Activated CD8-positive, alpha-beta memory T cell treated with anti-CD3 and anti-CD28 coated beads for 1 hour (primary cell): ENCODE measurements at places on chromosomes 7 and 10.

DNA sequence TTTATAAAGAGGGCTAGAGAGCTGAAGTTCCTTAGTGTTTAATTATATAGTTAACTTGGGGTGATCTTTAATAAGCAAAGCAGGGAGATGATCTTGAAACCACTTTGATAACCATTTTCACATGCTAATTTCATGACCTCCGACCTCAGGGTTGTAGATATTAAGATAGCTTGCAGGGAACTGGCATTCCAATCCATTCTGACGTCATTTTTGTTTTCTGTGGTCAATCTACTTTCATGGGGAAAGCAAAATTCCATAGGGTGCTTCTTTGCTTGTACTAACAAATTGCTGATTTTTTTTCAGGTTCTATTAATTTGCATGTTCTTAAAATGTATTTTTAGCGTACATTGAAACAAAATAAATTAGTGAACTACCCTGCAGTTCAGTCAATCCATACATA is 139.3 kb downstream of the CDCA7L start:
- DNase-seq = no peak

GRCh38 chr7:16695621-16696237 is 49.7 kb downstream of the BZW2 start:
- DNase-seq = no peak

GRCh38 chr7:133540096-133540860 is 287.4 kb downstream of the EXOC4 start:
- DNase-seq = no peak

DNA sequence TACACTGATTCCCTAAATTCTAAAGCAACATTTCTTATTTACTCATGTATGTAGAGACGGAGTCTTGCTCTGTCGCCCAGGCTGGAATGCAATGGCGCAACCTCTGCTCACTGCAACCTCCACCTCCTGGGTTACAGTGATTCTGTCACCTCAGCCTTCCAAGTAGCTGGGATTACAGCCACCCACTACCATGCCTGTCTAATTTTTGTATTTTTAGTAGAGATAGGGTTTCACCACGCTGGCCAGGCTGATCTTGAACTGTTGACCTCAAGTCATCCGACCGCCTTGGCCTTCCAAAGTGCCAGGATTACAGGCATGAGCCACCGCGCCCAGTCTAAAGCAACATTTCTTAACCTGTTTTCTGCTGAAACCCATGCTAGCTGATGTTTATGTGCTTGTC is 227.6 kb upstream of the PLXDC2 start:
- DNase-seq = no peak

- DNase-seq = no peak
These were observed 26.3 kb downstream of the GUSB start for GRCh38 chr7:65955718-65956117.

DNA sequence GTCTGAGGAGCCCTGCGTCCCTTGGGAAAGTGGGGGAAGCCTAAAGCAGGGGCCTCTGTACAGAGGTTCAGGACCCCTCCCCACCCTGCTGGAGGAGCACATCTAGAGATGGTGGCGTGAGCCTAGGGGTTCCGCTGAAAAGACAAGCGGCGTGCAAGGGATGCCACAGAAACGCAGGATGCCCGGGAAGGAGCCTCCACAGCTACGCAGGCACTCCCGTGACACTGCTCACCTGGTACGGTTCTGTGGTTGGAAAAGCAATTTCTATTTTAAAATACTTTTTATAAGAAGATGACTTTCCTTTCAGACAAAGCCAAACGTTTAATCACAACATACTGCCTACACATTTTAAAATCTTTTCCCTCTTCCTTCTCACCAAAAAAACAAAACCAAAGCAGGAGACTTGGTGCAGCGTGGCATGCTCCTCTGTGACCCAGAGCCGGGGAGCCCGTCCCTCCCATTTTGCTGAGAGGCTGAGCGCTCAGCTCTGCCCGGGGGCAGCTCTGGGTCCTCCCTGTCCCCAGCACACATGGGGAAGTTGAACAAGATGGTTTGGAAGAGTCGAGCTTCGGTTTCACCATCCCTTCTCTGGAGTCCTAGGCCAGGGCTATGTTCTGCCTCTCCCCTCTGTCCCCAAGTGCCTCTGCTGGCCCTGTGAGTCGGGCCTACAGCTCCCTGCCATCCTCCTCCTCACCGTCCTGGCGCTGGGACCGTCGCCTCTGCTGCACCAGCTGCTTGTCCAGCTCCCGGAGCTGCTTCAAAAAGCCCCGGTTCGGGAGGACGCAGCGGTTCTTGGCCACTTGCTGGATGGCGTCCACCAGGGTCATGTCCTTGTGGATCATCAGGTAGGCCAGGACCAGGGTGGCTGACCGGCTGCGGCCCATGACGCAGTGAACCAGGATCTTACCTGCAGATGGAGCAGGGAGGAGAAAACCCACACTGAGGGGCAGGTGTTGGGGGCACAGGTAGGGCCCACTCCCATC is 74.0 kb upstream of the SAMD8 start:
- DNase-seq = no peak

DNA sequence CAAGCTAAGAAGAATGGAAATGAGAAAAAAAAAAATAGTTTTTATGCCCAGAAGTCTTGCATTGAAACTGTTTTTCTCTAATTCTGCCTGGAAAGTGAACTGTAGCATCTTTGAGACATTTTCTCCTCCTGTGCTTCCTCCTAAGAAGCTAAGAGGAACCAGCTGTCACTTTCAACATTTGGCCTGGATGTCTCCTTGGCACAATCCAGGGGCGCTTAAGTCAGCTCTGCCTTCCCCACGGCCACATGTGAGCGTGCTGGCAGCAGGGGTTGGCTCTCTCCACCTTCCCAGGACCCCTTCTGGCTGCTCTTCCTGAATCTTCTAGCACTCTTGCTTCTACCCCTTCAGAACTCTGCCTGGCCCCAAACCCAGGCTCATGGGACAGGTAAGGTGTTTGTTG is 289.6 kb upstream of the ADARB2 start:
- DNase-seq = no peak

- no peak for DNase-seq
These were observed 588.0 kb upstream of the LRRN3 start for GRCh38 chr7:110502888-110503465.

- no peak for DNase-seq
These were observed 115.5 kb downstream of the FOXP2 start for GRCh38 chr7:114530057-114530611.

DNA sequence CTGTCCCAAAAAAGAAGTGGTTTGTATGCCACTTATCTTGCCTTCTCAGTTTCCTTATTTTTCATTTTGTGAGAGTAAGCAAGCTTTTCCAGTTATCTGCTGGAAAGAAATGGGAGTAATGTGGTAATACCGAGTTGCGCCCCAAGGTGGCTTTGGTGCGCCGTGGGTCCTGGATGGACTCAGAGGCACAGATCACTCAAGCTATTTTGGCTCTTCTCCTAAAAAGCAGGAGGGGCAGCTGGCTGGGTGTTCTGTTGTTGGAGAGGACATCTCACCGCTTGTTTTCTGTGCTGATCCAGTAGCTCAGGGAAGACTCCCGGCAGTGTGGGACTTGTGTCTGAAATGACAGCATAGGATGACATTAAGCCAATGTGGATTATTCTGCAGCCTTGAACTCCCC is 16.4 kb downstream of the PRKRIP1 start:
- DNase-seq = no peak

DNA sequence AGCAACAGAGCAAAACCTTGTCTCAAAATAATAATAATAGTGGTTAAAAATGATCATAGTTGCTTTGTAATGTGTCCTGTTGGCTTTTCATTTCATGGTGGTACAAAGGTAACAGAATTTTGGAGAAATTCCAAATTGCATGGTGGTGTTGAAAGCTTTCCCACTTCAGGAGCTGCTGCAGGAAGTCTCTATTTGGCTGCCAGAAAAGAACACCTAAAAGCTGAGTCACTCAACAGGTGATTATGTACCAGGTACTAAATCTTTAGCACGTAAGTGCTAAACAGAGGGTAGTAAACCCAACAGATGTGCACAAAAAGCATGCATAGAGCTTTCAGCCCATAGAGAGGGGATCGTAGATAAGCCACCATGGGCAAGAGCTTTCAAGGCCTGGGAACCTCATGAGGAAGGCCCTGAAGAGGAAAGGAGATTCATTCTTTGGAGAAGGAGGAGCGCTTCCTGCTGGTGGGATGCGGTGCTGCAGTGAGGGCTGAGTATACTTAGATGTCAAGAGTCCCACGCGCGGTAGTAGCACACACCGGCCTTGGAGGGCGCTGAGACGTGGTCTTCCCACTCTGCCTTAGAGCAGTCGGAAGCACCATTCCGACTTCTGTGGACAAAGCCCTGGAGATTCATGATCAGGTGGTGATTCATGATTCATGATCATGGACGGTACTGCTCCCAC is 118.7 kb downstream of the RALA start:
- no peak for DNase-seq

- no peak for DNase-seq
These were observed 11.3 kb downstream of the UNCX start for GRCh38 chr7:1243964-1244416.
